ENCODE measurements at places on chromosomes 3 and 15. TPM values are rescaled to one million over a fixed set of nuclear protein-coding genes. Genes with fewer than 3 reads are reported as not detected.

DNA sequence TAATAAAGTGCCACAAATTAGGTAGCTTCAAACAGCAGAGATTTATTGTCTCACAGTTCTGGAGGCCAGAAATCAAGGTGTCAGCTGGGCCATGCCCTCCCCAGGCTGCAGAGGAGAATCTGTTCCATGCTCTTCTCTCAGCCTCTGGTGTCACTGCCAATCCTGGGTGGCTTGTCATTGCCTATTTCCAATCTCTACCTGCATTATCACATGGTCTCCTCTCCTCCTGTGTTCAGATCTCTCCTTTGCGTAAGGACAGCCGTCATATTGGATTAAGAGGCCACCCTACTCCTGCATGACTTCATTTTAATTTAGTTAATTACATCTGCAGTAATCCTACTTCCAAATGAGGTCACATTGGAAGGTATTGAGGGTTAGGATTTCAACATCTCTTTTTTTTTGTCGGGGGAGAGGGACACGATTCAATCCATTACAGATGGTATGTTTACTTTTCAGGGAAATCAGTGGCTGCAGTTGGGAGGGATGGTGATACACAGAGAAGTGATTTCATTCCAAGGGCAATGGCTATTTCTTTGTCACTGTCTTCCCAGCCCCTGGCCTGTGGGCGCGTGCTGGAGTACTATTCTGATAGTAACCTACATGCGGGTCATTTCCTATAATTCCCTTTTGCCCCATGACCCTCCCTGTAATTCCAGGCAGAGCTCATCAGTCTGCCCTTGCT, 169.4 kb downstream of the MINAR1 start:
- DNase-seq: no peak

DNA sequence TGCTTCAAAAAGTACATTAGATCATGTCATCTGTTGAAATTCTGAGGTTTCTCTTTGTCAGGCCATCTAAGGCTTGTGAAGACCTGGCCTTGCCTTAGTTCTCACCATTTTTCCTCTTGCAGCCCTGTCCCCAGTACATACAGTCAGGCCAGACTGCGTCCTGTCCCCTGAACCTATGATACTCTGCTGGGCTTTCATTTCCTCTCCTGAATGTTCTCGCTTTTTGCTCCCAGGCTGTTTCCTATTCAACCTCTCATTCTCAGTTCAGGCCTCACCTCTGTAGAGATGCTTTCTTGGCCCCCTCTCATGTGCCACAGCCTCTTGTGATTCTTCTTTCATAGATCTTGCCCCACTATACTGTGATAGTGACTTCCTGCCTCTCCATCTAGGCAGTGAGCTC, 648.8 kb upstream of the KCNMB2 start:
- no peak for DNase-seq

DNA sequence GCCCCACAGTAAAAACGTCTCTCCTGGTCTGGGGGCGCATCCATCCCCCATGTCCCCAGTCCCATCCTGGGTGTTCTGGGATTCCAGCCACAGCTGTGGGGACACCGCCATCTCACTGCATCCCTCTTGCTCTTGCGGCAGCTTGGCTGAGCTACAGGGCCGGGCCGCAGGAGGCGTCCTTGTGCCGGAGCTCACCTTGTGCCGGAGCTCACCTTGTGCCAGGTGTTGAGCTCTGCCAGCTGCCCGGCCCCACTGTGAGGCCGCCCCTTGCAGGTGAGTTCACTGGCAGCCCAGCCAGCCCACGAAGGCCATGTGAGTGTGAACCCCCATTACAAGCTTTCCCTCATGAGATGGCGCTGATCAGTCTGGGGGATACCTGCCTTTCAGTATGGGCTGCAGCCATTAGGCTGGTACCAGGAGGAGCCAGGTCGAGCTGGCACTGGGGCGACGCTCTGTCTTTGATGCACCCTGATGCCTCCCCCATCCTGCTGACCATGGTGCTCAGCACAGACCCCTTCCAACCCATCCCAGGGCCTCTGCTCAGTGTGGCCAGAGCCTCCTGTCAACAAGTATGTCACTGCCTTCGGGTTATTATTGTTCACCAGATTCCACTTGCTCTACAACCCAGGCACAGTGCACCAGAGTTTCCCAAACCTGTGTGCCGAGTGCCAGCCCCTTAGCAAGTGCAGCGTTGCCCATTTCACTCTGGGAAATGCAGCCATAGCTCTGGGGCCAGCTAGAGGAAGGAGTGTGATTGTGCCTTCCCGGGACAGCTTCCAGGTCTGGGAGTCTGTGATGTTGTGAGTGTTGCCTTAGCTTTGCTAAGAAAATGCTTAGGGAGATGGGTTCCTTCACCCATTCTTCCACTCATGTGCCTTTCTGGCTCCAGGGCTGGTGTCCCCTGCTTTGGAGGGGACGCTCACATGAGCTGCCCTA, 105.7 kb downstream of the APBA2 start:
- no peak for DNase-seq

DNA sequence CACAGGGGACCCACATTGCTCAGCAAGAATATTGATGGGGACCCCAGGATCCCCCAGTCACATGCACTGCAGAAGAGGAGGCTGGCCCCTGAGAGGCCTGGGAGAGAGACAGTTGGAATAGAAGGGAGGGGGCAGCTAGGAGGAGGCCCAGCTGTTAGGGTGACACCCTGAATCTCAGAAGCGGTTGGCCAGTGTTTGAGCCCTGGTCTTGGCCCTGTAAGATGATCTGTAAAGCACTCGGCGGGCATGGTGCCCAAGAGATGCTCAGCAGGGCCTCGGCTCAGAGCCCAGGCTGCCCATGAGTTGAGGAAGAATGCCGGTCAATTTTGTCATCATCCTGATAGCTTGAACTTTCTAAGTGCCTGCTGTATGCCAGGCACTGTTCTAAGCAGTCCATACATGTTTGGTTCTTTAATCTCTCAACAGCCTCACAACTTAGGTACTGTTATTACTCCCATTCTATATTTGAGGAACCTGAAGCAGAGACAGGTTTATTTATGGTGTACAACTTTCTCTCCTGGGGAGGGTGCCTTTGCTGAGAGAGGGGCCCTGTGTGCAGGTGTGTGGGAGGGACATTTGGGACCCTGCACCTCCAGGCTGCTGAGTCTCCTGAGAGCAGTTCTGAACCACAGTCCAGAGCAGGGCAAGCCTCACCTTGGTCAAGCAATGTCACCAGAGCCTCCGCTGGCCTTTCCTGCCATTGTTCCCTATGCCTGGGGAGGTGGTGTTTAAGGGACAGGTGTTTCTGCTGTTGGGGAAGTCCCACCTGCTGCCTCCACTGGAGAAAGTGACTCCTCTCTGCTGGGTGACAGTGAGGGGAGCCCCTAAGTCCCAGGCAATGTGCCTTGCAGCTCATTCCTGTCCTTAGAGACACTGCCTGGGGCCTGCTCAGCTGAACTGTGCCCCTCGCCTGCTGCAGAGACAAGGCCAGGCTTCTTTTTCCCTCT, 26.0 kb downstream of the SLC6A6 start:
- DNase-seq: no peak

GLDN gene
- polyA plus RNA-seq: 0.32 TPM

DNA sequence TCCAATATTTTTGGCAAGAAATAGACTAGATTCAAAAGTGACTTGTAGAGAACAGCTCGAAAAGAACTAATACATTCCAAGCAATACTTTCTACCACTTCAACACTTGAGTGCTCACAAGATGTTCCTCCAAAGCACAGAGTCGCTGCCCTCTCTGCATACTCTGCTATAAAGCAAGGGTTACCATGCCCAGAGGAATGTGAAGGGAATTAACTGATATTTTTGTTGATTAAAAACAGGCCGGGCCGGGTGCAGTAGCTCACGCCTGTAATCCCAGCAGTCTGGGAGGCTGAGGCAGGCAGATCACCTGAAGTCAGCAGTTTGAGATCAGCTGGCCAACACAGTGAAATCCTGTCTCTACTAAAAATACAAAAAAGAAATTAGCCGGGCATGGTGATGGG, 57.6 kb upstream of the CSPG5 start:
- DNase-seq: no peak

EPM2AIP1 gene
- polyA plus RNA-seq: 5.0 TPM

- DNase-seq: peak; percentile 72
These were observed 334.4 kb upstream of the THRB start for GRCh38 chr3:24829011-24829581.

C3orf22 gene
- not detected for polyA plus RNA-seq

MUC13 gene
- polyA plus RNA-seq: not detected

GRCh38 chr3:36488077-36488789, 107.9 kb downstream of the STAC start:
- DNase-seq: no peak

PROK2 gene
- polyA plus RNA-seq: 3.1 TPM

GRCh38 chr3:164459521-164460151, 618.7 kb downstream of the SI start:
- peak; percentile 18 for DNase-seq

GRCh38 chr3:69542089-69542804, 156.4 kb upstream of the FRMD4B start:
- DNase-seq: peak; percentile 78

SLC22A13 gene
- 0.26 TPM for polyA plus RNA-seq

GRCh38 chr15:29226436-29227208, 43.0 kb downstream of the NSMCE3 start:
- no peak for DNase-seq

GRCh38 chr15:22866079-22866478, 27.6 kb downstream of the NIPA2 start:
- DNase-seq: no peak

DNA sequence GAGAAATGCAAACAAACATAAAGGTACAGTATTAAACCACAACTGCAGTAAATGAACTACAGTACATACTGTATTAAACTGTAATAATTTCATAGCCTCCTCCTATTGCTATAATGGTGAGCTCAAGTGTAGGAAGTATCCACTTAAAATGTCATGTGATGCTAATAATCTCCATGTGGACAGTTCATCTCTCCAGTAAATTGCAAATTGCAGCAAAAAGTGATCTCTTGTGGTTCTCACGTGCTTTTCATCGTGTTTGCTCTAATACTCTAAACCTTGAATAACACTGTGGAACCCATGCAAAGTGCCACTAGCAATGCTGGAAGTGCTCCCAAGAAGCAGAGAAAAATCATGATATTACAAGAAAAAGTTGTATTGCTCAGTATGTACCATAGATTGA, 9.2 kb upstream of the FNDC3B start:
- no peak for DNase-seq

DNA sequence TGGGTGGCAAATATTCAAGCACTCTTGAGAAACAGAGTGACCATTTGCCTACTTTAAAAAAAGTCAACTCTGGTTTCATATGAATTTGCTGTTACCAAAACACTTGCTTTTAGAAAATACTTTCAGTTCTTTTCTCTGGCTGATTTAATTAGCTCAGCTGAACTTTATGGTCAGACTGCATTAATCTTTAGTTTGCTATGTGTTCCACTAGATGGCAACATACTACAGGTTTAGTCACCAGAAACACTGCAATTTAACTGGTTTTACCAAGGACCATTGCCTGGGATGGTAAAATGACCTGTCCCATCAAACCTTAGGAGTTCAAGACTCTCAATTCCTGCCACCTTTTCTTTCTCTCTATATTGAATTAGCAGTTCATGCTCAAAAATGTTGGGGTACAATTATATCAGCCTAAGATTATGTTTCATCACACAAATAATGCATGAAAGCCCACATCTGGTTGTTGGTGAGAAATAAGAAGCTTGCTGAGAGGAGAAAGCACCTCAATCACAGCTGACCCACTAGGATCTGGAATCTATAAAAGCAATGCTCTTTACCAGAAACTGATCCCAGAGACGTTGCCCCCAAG, 14.2 kb downstream of the EIF4E3 start:
- DNase-seq: peak; percentile 83

DNA sequence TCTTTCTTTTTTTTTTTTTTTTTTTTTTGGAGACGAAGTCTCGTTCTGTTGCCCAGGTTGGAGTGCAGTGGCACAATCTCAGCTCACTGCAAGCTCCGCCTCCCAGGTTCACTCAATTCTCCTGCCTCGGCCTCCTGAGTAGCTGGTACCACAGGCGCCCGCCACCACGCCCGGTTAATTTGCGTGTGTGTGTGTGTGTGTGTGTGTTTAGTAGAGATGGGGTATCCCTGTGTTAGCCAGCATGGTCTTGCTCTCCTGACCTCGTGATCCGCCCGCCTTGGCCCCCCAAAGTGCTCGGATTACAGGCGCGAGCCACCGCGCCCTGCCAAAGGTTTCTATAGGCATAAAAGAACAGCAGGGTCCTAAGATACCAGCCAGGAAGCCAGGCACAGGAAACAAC, 261.0 kb upstream of the CCDC54 start:
- no peak for DNase-seq

SLC15A2 gene
- polyA plus RNA-seq: 0.49 TPM

GRCh38 chr3:141110322-141110721, 59.2 kb downstream of the SPSB4 start:
- DNase-seq: no peak

GRCh38 chr3:48118322-48118721, 69.9 kb downstream of the CDC25A start:
- DNase-seq: peak; percentile 18

- no peak for DNase-seq
These were observed 5.6 kb upstream of the SRPRB start for GRCh38 chr3:133799794-133800585.

GRCh38 chr3:148759430-148759829, 61.7 kb downstream of the AGTR1 start:
- DNase-seq: no peak

- DNase-seq: no peak
These were observed 44.3 kb upstream of the ZNF385D start for GRCh38 chr3:21795152-21795837.

DNA sequence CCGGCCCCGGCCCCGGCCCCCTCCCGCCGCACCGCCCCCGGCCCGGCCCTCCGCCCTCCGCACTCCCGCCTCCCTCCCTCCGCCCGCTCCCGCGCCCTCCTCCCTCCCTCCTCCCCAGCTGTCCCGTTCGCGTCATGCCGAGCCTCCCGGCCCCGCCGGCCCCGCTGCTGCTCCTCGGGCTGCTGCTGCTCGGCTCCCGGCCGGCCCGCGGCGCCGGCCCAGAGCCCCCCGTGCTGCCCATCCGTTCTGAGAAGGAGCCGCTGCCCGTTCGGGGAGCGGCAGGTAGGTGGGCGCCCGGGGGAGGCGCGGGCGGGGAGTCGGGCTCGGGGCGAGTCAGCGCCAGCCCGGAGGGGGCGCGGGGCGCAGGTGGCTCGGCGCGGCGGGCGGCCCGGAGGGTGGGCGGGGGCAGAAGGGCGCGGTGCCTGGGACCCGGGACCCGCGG, 352 bp downstream of the CHRD start:
- peak; percentile 81 for DNase-seq

DNA sequence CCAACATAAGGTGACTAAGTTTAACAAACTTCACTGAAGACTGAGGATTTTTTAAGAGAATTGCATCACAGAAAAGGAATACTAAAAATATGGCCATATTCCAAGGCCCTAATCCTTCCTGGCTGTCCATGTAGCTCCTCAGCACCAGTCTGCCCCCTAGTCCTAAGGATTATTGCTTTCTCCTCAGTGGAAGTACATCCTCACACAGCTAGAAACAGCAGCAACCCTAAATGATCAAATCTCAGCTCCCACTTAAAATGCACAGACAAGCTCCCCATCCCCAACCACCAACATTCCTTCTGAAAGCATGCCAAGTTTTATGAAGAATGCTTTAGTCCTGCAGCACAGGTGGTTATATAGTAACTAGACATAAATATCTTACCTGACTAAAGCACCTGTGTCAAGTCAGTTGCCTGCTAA, 14.7 kb downstream of the ST3GAL6 start:
- DNase-seq: no peak

- no peak for DNase-seq
These were observed 15.9 kb upstream of the GPR156 start for GRCh38 chr3:120300971-120301370.

Data from GM23338 (cell line).